ENCODE measurements at places on chromosomes 2 and 18.
A peak's percentile ranks its signal among the peaks of the same experiment; 100 is the strongest.

GRCh38 chr18:76482267-76482666 is 12.8 kb downstream of the ZNF516 start:
- no peak for DNase-seq

- no peak for DNase-seq
These were observed 225.1 kb downstream of the ZBTB7C start for GRCh38 chr18:48184118-48184517.

- DNase-seq, result no peak
These were observed 36.0 kb downstream of the EPB41L3 start for GRCh38 chr18:5507756-5508155.

- DNase-seq, result peak; percentile 56
These were observed 44.6 kb downstream of the HAUS1 start for GRCh38 chr18:46148810-46149209.
